Gastroesophageal sphincter (tissue), 4 donors: ENCODE measurements at places on chromosomes 3 and 15. TPM values are rescaled to one million over a fixed set of nuclear protein-coding genes. Genes with fewer than 3 reads are reported as not detected.

TM4SF18 gene
- total RNA-seq: 6.1 TPM

GOLGA8F gene
- 0.42 TPM for total RNA-seq

SLC51A gene
- total RNA-seq: not detected

FBN1 gene
- total RNA-seq: 163 TPM

SHQ1 gene
- 17.1 TPM for total RNA-seq

MESP1 gene
- total RNA-seq: 2.0 TPM

DNA sequence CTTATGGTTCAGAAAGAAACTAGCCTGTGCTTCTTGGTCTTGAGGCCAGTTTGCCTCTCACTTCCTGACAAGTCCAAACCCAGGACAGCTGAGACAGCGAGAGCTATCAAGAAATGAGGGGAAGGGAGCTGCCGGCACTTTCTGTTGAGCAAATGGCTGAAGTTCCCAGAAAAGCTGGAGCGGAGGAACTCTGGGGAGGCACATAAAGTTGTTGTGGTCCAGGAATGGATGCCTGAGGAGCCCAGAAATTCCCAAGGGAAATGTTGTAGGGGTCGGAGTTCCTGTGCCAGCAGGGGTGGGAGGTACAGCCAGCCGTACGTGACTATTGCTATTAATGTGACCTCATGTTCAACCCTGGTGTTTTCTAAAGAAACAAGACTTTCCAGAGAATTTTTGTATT lies 98.8 kb upstream of the TNFAIP8L3 start:
- no peak for ATAC-seq

DNA sequence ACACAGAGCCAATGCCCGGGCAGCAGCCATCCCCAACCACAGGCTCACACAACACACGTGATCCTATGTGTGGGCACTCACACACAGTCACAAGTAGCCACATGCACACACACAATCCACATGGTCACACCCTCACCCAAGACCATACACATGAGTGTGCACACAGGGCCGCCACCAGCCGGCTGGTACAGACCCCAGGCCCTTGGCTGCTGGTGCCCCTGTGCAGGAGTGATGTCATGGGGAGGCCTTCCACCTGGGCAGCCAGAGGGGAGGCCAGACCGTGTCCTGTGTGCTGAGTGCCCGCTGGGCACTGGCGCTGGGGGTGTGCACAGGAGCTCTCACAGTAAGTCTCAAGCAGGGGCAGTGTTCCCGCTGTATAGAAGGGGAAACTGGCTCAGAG lies 36.9 kb downstream of the DNAJB8 start:
- no peak for ATAC-seq

DNA sequence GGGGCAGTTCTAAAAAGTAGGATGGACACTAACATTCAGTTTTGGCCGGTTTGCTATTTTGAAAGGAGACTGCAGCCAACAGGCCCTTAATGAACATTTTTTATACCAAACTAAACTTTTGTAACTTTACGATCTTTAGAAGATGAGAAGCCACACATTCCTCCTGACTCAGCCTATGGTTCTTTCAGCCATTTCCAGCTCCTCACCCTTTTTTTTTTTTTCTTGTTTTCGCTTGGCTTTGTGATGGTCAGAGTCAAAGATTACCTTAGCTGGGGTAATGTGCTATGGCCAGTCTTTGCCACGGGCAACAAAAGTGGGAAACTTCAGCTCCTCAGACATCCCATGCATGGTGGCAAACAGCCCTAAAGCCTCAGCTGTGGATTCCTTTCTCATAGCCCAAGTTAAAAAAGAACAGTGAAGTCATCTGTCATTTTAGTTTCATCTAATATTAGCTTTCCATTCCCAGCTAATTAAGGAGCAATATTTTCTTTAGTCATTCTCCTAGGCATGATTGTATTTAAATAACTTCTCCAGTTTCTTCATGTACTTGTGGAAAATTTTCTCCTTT lies 368.7 kb downstream of the MFSD1 start:
- no peak for ATAC-seq

- no peak for ATAC-seq
Observed at GRCh38 chr15:95192923-95193322, 961.6 kb downstream of the MCTP2 start.
